ENCODE measurements at places on chromosomes 7 and 10.

- DNase-seq, result no peak
Observed at GRCh38 chr10:125273023-125273422, 112.7 kb upstream of the CTBP2 start.

- peak; percentile 34 for DNase-seq
Observed at GRCh38 chr10:60646966-60647796, 131.1 kb upstream of the CDK1 start.

GRCh38 chr7:140924019-140924820 is 509 bp downstream of the BRAF start:
- peak; percentile 49 for DNase-seq

DNA sequence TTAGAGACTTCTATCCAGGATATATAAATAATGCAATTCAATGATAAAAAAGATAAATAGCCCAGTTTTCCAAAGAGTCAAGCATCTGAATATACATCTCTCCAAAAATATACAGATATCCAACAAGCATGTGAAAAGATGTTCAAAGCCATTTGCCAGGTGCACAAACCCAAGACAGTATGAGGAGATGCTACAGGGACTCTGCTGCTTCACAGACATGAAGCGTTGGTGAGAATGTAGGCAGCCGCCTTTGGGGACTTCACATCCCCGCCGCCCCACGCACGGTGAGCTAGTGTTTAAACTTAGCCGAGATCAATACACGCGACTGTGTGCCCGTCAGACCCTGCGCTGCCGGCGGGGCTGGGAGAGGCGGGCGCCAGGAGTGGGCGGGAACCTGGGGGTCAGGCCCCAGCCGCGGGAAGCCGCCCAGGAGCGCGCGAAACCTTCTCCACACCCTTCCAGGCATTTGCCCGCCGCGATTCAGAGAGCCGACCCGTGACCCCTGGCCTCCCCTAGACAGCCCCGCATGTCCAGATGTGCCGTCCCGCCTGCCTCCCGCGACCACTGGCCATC is 927 bp upstream of the ALOX5 start:
- peak; percentile 19 for DNase-seq

GRCh38 chr10:121813211-121813815 is 114.5 kb downstream of the ATE1 start:
- no peak for DNase-seq

GRCh38 chr10:32371101-32371500 is 24.1 kb upstream of the EPC1 start:
- DNase-seq, result no peak

DNA sequence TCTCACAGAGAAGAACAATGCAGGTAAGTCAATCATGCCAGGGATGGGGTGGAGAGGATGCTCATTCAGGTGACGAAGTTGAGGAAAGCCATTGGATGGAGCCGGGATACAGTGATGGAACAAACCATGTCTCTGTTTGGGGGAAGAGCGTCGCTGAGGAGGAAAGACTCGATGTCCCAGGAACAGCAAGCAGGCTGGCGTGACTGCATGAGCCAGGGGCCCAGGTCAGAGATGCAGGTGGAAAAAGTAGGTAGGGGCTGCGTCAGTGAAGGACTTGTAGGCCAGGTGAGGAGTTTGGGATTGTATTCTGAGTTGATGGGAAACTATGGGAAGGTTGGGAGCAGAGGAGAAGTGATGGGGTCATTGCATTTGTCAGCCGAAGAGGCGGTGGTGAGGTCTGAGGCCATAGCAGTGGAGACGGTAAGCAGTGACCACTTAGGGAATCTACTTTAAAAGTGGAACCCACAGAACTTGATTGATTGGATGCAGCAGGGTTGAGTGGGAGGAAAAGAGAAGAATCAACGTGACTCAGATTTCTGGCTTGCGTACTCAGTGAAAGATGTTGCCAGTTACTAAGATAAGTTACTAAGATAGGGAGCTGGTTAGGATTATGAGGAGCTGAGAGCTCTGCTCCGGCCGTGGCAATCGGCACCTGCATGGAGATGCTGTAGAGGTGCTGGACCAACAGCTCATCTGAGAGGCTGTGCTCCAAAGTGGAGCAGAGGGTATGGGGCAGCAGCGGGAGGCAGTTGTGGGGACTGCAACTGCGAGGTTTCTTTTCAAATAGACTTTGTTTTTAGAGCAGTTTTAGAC is 12.5 kb upstream of the IL2RA start:
- no peak for DNase-seq

- no peak for DNase-seq
Observed at GRCh38 chr7:26704786-26705185, 159.6 kb downstream of the SKAP2 start.

GRCh38 chr7:148037044-148037443 is 553.5 kb upstream of the C7orf33 start:
- DNase-seq, result no peak

DNA sequence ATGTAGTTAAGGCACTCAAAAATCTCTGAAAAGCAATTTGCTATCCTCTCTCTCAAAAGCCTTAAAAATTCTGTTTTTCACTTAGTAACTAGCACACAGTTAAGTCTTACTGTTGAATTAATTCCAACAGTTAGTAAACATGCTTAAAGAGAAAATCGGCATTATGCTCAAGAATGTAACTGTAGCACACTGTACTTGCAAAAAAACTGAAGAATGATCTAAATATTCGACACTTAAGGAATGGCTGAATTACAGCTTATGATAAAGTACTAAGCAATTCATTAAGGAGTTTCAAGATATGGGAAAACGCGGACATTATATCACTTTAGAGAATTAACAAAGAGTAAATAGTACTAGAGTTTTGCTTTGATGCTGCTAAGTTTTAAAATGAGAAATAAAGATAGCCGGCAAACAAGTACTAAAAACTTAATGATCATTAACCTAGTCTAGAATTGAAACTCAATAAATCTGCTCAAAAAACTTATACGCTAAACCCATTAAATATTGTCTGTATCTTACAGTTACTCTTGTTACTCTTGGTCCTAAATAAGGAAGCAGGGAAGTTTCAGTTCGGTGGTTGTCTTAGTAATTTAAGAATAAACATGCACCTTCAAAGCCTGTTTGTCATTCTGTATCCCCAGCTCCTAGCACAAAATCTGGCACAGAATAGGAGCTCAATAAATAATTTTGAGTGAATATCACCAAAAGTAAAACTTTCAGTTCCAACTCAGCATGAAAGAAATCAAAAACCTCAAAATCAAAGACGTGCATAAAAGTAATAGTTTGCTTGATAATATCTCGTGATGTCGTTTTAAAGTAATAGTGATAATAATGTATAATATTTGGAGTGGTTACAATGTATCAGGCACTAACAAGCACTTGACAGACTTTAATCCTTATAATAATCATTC is 1.2 kb downstream of the TRDMT1 start:
- no peak for DNase-seq

- DNase-seq, result no peak
Observed at GRCh38 chr10:124878457-124878739, 63.5 kb upstream of the ZRANB1 start.

DNA sequence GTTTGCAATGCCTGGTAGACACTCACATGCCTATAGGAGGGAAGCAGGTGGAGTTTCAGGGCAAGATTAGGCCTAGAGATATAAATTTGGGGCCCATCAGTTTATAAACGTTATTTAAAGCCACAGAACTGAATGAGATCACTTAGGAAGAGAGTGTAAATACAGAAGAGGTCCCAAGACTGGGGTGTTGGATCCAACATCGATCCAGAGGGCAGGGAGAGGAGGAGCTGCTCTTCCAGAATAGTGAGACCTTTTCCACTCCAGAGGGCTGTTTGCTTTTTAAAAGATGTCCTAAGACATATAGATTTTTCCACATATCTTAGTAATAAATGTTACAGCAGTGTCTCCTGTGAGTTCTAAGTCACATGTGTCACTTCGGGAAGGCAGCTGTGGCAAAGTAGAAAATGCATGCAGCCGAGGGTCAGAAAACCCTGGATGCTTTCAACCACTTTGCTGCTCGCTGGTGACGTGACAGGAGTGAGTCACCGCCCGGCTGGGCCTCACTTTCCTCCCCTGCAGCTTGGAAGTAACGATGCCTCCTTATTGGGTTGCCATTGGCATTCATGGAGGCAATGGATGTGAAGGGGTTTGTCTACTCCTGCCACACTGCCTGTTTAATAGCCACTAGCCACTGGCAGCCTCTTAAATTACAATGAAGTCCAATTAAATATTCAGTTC is 95.4 kb downstream of the TRIL start:
- DNase-seq, result no peak

DNA sequence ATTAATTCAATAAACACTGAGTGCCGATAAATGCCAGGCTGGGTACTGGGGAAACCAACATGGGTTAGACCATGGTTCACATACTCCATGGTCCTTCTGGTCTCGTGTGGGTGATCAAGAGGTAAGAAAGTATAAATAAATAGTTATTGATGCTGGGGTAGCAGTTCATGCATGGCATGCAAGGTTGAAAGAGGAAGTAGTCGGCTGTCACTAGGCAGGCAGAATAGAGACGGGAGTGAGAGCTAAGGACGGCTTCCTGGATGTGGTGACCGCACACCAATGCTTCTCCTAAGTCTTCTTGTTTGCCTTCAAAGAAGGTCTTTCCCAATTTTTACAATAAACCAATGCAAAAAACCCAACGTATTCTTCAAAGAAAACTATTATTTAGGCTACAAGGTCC is 208.6 kb downstream of the ADAM12 start:
- DNase-seq, result no peak

DNA sequence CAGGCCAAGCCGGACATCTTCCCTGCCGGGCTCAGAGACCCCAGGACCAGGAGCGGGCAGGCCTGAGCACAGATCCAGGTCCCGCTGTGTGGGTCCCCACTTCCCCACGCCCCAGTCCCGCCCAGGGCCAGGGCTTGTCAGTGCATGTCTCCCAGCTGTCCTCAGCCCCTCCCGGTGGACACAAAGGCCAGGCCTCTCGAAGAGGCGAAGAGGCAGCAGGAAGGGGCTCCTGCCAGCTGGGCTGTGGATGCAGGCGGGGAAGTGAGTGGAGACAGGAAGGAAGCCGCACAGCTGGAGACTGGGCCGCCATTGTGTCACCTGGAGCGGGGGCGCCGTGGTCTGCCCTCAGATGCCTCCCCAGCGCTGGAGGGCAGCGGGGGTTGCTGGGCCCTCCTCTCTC is 4.8 kb downstream of the GRIFIN start:
- no peak for DNase-seq

DNA sequence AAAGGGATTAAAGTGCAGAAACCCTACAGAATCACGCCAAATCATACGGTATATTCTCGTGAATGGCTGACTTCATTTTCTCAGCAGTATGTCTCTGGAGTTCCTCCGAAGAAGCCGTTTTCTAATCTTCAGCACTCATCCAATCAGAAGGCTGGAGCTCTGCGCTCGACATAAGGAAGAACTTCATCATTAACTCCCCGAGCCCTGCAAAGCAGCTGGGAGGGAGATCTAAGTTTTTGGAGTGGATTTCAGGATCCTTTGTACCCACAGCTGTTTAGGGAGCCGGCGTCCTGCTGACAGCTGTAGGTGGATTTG is 40.7 kb upstream of the SDK1 start:
- DNase-seq, result no peak

DNA sequence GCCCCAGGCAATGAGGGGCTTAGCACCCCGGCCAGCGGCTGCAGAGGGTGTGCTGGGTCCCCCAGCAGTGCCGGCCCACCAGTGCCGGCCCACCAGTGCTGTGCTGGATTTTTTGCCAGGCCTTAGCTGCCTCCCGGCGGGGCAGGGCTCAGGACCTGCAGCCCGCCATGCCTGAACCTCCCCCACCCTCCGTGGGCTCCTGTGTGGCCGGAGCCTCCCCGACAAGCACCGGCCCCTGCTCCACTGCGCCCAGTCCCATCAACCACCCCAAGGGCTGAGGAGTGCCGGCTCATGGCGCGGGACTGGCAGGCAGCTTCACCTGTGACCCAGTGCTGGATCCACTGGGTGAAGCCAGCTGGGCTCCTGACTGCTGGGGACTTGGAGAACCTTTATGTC is 3.5 kb upstream of the ACSL5 start:
- DNase-seq, result no peak

- DNase-seq, result no peak
Observed at GRCh38 chr10:86941991-86942421, 15.4 kb downstream of the MMRN2 start.

DNA sequence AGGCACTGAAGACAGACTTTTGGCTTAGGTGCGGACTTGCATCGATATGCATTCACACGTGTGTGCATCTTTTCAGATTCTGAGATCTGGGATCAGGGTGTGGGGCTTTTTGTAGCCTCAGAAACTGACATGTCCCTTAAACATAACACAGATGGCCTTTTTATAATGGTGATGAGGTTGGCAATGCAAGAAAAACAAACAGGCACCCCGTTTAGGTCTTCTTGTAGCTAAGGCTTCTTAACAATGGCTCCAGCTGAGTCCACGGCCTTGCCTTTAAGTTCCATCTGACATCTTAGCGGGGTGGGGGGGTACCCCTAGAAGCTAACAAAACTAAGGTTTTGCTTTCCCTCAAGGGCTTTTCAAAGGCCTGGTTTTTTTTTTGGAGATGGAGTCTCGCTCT is 146.3 kb downstream of the PRPF18 start:
- no peak for DNase-seq

- DNase-seq, result no peak
Observed at GRCh38 chr7:2168615-2169311, 64.0 kb downstream of the MAD1L1 start.

GRCh38 chr7:25392588-25393338 is 164.5 kb upstream of the NPVF start:
- DNase-seq, result no peak

GRCh38 chr7:107917763-107918651 is 27.0 kb downstream of the DLD start:
- DNase-seq, result no peak

- DNase-seq, result no peak
Observed at GRCh38 chr7:148442933-148443332, 147.6 kb upstream of the C7orf33 start.

DNA sequence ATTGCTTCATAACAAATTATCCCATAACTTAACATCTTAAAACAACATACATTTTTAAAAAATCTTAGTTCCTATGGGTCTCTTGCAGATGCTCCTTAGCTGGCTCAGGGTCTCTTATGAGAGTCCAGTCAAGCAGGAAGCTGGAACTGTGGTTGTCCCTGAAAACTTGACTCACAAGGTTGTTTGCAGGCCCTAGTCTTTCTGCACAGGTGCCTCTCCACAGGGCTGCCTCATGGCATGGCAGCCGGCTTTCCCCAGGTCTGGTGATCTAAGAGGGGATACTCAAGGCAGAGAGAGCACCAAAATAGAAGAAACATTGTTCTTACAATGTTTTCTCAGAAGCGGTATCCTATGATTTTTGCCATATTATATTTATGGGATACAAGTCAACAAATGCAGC is 127.1 kb downstream of the CDK14 start:
- no peak for DNase-seq

DNA sequence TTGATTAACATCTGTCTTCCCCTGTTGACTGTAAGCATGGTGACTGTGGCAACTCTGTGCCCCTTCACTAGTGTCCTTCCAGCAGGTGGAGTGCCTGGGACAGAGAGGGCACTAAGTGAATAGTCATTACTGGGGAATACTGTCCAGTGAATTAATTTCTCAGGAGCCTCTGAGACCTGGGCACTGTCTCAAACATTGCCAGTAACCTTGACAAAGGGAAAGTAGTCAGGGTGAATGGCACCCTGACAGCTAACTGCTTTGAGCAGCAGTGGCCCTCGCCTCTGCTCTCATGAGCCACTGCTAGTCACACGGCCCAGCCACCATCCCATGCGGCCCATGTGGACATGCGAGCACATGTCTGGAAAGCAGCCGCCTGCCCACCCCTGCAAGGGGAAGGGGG is 13.1 kb upstream of the GRB10 start:
- DNase-seq, result no peak

GRCh38 chr7:95910341-95910740 is 138.0 kb downstream of the DYNC1I1 start:
- DNase-seq, result no peak

- peak; percentile 59 for DNase-seq
Observed at GRCh38 chr7:43669286-43670081, 59.8 kb downstream of the COA1 start.
